Mucosa of gallbladder (tissue), 1 donor: ENCODE measurements at places on chromosomes 3 and 15. TPM values are rescaled to one million over a fixed set of nuclear protein-coding genes. Genes with fewer than 3 reads are reported as not detected.

Gene WDR48
- total RNA-seq: 45.6 TPM

Gene TMIE
- total RNA-seq: 0.29 TPM

Gene THBS1
- total RNA-seq: 184 TPM

Gene AMT
- total RNA-seq: 20.7 TPM

Gene TP63
- total RNA-seq: 0.06 TPM

Gene EOMES
- 0.58 TPM for total RNA-seq

Gene NANOGP8
- 0.46 TPM for total RNA-seq

Gene PTH1R
- total RNA-seq: 11.7 TPM

Gene PROK2
- total RNA-seq: not detected

Gene PDZRN3
- 56.4 TPM for total RNA-seq

Gene SLC22A14
- total RNA-seq: 0.46 TPM

DNA sequence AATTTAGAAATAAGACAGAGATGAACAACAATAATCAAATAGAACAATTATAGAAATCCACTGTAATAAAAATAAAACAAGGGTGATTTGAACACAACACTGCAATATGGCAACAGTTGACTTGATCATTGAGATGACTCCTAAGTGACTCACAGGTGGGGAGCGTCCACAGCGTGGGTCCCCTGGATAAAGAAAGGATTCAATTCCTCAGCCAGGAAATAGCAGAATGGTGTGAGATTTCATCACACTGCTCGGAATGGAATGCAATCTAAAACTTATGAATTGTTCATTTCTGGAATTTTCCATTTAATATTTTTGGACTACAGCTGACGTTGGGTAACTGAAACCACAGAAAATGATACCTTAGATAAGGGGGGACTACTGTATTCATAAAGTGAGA, 82.0 kb downstream of the CNTN3 start:
- no peak for DNase-seq

DNA sequence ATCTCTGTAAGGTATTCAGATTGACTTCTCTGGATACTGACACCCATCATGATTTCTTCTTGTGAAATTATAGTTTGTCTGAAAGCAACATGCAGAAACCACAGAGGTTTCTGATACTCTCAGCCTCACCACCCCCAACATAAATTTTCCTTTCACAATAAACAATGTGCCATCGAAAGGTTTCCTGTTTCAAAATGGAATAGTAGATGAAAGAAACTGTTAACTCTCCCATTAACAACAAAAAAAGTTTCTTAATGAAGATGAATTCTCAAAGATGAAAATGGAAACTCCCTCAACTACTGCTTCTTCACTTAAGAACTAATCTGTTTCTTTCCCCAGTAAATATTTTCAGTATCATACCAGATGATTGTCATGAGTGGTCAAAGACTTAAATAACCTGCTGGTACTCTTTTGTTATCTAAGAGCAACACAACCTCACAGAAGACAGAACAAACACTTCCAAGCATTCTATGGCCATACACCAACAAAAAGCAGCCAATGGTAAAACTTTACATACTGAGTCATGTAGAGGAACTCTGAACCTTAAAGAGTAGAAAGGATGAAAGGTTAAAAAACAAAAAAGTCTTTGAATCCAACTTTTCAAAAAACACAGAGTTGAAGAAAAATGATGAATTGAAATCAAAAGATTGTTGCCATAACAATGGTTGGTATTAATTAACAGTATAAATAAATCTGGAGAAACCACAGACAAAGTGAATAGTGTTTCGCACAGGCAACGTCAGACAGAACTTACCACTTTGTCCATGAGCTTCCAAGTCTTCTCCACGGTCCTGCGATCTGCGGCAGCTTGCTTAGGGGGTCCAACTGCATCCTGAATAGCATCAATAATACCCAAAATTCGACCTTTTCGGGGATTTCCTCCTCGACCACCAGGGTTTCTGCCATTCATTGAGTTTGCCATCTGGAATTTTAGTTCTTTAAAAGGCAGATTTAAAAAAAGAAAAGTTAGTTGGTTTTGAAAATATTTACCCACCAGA, 1.9 kb downstream of the CBLB start:
- no peak for DNase-seq

DNA sequence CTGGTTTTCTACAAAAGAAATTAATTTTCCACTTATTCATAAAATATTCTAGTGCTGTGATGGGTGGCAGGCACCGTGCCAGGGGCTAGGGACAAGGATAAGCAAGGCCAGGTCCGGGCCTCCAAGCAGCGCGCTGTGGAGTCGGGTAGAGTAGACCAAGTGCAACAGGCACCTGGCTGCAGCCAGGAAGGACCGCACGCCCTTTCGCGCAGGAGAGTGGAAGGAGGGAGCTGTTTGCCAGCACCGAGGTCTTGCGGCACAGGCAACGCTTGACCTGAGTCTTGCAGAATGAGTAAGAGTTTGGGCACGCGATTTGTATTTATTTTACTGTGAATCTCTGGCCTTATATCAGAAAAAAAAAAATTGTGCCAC, at the start of gene CASR:
TSS of gene CASR (plus strand) at position 148 of the 372 bp plus-strand sequence. CDS start 70,522 bp downstream, outside the sequence.
- peak; percentile 51 for DNase-seq

DNA sequence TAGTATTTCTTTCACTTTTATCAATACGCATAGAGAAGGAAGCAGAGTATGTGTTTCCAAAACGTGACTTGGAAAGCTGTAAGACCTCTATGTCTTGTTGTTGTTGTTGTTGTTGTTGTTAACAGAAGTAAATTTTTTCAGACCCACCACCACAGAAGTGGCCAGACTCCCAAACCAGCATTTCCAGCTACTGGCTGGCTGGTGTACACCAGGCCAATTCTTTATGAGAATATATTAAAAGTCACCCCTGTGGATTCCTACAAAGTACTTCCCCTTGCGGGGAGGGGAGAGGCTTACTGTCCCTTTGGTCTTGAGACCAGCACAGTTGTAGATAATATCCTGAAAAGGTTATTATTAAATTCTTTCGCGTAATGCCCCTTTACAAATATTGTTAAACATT, 1.6 kb upstream of the FOXP1 start:
- DNase-seq: no peak

DNA sequence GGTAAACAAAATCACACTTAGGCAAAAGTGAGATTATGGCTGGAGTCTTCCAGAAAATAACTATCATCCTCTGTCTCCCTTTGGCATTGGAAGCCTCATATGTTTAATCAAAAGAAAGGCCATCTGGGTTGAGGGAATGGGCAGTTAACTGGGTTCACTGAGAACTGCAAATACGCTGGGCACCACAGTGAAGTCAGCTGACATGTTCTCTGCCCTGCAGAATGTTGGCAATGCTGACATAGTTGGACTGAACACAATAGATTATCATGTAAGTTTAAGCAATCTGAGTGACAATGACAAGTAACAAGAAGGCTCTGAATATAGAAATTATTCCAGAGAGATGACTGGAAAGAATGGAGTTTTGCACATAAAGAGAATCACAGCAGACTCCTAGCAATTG, 43.8 kb upstream of the SLC25A26 start:
- no peak for DNase-seq

DNA sequence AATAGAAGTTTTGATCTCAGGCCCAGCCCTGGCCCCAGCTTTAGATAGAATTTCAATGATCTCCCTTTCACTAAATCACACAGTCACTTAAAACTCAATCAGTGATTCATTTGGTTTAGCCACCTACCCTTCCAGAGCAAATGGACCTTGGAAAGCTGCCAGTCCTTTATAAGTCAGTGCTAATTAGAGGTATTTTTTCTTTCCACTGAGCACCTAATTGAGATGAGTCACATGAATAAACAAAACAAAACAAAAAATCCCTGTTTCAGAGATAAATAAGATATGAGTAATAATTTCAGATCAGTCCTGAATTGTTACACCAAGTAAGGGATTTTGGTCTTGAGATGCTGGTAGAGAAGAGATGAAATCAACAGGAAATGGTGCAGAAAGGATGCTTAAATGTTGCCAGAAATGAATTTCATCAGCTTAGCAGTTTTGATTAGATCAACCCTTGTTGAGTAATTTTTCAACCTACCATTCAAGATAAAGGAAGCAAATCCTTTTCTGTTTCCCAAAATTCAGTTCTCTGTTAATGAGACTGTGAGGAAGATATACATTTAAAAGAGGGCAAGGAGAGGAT, 352.0 kb upstream of the COL8A1 start:
- no peak for DNase-seq

- no peak for DNase-seq
Observed at GRCh38 chr3:116579840-116580239, 129.7 kb upstream of the TUSC7 start.

- no peak for DNase-seq
Observed at GRCh38 chr15:75669191-75669878, 21.6 kb downstream of the SNX33 start.

DNA sequence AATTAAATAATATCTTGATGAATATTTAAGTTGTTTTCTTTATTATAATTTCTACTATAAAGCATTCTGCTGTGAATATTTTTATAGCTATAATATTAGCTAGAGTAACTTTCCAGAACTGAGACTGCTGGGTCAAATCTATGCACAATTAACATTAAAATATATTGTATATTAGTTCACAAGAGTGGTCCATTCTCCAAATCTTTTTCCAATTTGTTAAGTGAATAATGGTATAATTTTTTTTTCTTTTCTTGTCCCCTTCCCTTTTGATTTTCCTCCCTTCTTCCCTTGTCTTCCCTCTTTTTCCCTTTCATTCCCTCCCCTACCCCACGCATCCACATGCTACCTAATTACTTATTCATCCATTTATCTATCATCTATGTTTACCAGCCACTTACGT, 977.5 kb downstream of the TUSC7 start:
- no peak for DNase-seq

DNA sequence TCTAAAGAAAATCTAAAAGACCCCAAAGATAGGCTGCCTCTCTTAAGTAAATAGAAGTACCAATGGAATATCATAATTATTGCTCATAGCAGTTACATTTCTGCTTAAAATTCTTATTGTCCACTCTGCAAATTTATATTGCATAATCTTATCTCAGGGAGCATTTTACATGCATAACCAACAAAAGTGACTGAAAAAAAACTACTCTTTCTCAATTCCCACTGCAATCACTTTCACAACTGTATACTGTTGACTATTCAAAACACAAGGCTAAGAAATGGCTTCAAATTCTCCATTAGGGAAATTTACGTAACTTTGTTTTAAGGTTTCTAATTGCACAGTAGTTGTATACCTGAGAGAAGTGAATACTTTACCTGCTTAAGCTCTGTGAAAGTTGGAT, 56.3 kb downstream of the HMG20A start:
- DNase-seq: no peak

- no peak for DNase-seq
Observed at GRCh38 chr3:42224178-42224577, 41.8 kb downstream of the CCK start.

DNA sequence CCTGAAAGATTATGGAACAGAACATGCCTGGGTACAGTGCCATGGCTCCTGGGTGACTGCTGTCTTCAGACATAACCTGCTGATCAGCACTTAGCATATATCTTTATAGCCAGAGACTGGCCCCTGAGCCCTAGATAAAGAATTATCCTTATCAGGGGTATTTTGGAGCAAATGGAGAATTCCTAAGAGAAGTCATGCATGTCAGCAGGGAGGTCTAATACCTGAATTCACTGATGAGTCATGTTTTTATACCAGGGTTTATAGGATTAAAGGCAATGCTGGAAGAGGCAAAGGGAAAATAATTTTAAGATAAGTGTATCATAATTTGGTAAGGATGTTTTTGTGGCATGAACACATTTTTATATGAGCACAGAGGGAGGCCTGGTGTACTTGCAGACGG, 159.8 kb downstream of the ADAMTSL3 start:
- no peak for DNase-seq

- no peak for DNase-seq
Observed at GRCh38 chr15:41333026-41333562, 413 bp downstream of the NUSAP1 start.

- no peak for DNase-seq
Observed at GRCh38 chr15:44695294-44695693, 15.8 kb downstream of the PATL2 start.

- no peak for DNase-seq
Observed at GRCh38 chr3:100089812-100090668, 24.3 kb downstream of the FILIP1L start.

DNA sequence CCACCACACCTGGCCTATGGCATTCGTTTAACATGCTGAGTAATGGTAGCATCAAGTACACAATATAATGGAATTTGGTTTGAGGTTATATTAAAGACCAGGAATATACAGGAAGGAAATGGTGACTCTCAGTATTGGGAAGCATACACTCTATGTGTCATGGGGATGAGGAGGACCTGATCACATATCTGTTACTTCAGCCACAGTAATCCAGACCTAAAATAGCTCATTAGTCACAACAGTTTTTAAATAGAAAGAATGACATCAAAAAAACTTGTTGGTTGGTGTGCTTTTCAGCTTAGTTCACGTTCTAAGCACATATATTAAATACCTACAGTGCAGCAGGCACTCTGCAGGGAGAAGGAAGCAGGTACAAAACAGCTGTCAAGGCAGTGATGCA, 52.5 kb upstream of the ATP2C1 start:
- no peak for DNase-seq

- DNase-seq: no peak
Observed at GRCh38 chr15:33985287-33985686, 17.0 kb downstream of the CHRM5 start.

DNA sequence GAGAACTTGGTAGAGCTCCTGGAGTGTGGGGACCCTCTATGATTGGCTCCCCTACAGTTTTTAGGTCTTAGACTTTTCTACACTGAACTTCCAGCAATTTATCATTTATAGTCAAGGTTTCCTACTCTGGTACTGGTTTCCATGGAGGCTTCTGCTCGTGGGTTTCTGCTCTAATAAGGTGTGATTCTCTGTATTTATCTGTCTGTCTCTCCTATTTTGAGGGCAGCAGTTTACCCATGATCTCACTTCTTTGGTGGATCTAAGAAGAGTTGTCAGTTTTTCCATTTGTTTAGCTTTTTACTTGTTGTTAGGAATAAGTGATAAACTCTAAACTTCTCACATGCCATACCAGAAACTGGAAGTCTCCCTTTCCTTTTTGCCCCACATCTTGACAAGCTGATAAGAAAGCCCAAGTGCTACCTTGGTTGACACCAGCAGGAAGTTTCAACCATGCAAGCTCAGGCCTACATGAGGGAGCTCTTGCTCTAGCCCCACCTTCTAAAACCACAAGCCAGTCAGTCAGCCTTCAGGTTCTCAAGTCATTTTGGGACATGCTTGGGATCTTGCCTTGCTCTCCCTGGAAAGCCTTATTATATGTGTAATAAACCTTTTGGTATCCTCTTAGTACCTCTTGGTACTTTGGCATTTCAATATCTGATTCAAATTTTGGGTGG, 10.0 kb downstream of the TIMMDC1 start:
- DNase-seq: no peak

GRCh38 chr3:53862241-53862640, 15.9 kb downstream of the IL17RB start:
- no peak for DNase-seq

GRCh38 chr3:195690951-195691350, 29.8 kb upstream of the MUC20 start:
- no peak for DNase-seq

DNA sequence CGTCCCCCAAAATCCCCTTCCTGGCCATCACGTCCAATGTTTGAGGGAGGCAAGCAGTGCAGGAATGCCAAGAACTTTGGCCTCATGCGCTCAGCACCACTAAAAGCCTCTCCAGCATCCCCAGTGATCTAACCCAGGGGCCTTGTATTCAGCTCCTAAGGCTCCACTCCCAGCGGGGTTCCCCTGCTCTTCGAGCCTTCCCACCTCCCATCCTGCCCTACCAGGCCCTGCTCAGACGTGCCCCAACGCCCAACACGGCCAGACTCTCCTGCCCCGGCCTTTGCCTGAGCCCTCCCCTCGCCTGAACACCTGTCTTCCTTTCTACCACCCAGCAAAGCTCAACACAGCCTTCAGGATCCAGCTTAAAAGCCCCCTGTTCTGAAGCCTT, 30.5 kb downstream of the PLXND1 start:
- DNase-seq: no peak
